ENCODE measurements at places on chromosomes 4 and X. TPM values are rescaled to one million over a fixed set of nuclear protein-coding genes. Genes with fewer than 3 reads are reported as not detected.
A peak's percentile ranks its signal among the peaks of the same experiment; 100 is the strongest.

- H3K4me1 ChIP-seq, result no peaks in the 10 kb centered on the region
- H3K27me3 ChIP-seq, result peaks cover 1% of the 10 kb centered on the region
- H3K27ac ChIP-seq, result no peak overlapping the region
- DNase-seq, result no peak
- no peak overlapping the region for H3K4me3 ChIP-seq
Observed at GRCh38 chrX:136104936-136105335, 42.4 kb upstream of the FHL1 start.

GRCh38 chrX:21132686-21133393 is 241.4 kb upstream of the CNKSR2 start:
- H3K27me3 ChIP-seq, result no peaks in the 10 kb centered on the region
- H3K27ac ChIP-seq, result no peak overlapping the region
- DNase-seq, result no peak
- H3K4me3 ChIP-seq, result no peak overlapping the region

GRCh38 chr4:87838890-87839591 is 6.3 kb downstream of the MEPE start:
- no peaks in the 10 kb centered on the region for H3K36me3 ChIP-seq
- no peak overlapping the region for H3K27ac ChIP-seq
- H3K4me3 ChIP-seq, result no peak overlapping the region
- H3K4me1 ChIP-seq, result peaks cover 3% of the 10 kb centered on the region

DNA sequence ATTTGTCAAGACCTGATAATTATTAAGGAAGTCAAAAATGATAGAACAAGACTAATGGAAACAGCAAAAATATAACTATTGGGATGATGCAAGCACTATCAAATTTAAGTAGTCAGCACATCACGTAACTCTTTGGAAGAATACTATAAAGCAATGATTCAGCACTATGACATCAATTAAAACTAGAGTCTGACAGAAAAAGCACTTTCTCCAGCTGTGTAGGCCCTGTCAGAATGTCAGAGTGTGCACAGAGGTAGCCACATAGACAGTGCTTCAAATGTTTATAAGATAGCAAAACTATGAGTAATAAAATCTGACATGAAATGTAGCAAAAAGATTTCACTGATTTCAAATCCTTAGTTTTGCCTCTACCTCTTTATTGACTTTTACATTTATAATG is 1226.6 kb upstream of the ADGRL3 start:
- no peak overlapping the region for H3K4me3 ChIP-seq
- H3K27me3 ChIP-seq, result no peaks in the 10 kb centered on the region
- no peaks in the 10 kb centered on the region for H3K4me1 ChIP-seq
- no peaks in the 10 kb centered on the region for H3K36me3 ChIP-seq
- no peak for DNase-seq
- no peak overlapping the region for H3K27ac ChIP-seq

DNA sequence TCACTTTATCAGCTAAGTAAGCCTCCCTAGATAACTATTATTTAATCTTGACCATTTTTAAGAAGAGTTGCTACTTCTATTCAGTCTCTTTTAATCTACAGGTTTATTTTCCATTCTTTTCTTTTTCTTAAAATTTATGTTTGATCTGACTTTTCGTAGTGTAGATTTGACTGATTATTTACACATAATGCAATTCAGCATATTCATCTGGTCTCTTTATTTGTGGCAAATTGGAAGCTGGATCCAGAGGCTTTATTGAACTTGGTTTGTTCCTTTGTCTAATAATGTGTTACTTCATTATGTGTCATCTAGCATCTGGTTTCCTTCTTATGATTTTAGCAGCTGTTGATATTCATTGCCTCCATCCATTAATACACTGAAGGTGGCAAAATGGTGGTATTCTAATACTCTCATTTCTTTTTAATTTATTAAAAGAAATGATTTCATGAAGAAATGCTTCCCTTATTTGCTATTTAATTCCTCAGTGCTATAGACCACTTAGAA is 113.0 kb downstream of the FBXW7 start:
- no peaks in the 10 kb centered on the region for H3K36me3 ChIP-seq
- no peak for DNase-seq
- no peaks in the 10 kb centered on the region for H3K4me1 ChIP-seq
- no peak overlapping the region for H3K4me3 ChIP-seq
- no peak overlapping the region for H3K27ac ChIP-seq

LNX1 gene
- 0.10 TPM for total RNA-seq

DGKK gene
- not detected for total RNA-seq

GRCh38 chrX:71668248-71668595 is 876 bp downstream of the LOC101059915 start:
- no peaks in the 10 kb centered on the region for H3K27me3 ChIP-seq
- no peak for DNase-seq
- H3K27ac ChIP-seq, result no peak overlapping the region
- H3K4me1 ChIP-seq, result peaks cover 4% of the 10 kb centered on the region
- no peaks in the 10 kb centered on the region for H3K36me3 ChIP-seq
- no peak overlapping the region for H3K4me3 ChIP-seq

PCDH10 gene
- 1.7 TPM for total RNA-seq

FGFBP1 gene
- not detected for total RNA-seq

TRAPPC11 gene
- 56.2 TPM for total RNA-seq

- no peaks in the 10 kb centered on the region for H3K36me3 ChIP-seq
- H3K27ac ChIP-seq, result no peak overlapping the region
Observed at GRCh38 chr4:187209921-187210613, 486.4 kb upstream of the FAT1 start.

CCKAR gene
- not detected for total RNA-seq

GRCh38 chr4:113978105-113978504 is 1.3 kb downstream of the ARSJ start:
- no peak for DNase-seq
- peaks cover 4% of the 10 kb centered on the region for H3K36me3 ChIP-seq
- H3K27ac ChIP-seq, result no peak overlapping the region

DNA sequence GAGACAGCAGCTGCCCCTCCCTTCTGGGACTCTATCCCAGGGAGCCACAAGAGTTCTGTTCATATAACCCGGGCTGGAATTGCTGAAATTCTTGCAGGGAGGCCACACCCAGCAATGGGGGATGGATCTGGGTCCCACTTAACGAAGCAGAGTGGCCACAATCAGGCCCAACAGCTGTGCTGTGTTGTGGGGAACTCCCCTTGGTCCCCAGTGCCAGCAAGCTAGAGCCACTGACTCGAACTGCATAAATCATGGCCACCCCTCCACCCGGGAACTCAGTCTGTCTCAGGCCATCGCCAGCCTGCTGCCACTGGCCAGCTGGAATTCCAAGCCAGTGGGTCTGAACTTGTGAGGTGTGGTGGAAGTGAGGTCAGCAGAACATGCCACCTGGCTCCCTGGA is 111.1 kb downstream of the KLF8 start:
- H3K4me1 ChIP-seq, result no peaks in the 10 kb centered on the region
- H3K4me3 ChIP-seq, result no peak overlapping the region
- DNase-seq, result peak; percentile 16
- H3K27me3 ChIP-seq, result no peaks in the 10 kb centered on the region

GRCh38 chr4:79682801-79683530 is 274.9 kb upstream of the GK2 start:
- peaks cover 9% of the 10 kb centered on the region for H3K4me1 ChIP-seq
- no peak for DNase-seq
- H3K27ac ChIP-seq, result no peak overlapping the region
- no peaks in the 10 kb centered on the region for H3K36me3 ChIP-seq
- no peak overlapping the region for H3K4me3 ChIP-seq
- H3K27me3 ChIP-seq, result peaks cover 2% of the 10 kb centered on the region

GRCh38 chr4:26263165-26263564 is 57.6 kb upstream of the RBPJ start:
- no peaks in the 10 kb centered on the region for H3K27me3 ChIP-seq
- H3K36me3 ChIP-seq, result no peaks in the 10 kb centered on the region
- no peaks in the 10 kb centered on the region for H3K4me1 ChIP-seq
- DNase-seq, result no peak

DNA sequence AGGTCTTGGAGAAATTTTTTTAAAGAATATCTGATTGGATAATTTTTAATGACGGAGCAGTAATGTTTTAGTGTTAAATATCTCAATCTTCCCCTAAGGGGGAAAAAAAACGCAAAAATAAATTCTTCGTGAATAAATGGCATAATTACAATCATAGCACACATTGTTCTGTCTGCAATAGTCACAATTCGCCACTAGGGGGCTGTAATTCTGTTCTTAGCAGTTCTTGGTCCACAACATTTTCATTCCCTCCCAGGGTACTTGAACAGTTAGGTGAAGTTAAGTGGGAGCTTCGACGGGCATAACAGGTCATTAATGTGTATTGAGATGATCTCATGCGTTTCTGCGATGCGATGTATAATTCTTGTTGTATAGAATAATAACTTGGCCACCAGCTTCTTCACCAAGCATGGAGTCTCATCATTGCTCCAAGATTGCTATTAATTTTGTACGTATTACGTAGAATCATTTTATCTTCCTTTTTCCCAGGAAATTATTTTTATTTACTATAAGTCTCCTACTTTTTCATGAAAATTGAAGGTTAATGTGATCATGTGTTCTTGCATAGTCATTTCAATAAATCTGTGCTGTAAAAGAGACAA is 27.2 kb downstream of the HTR2C start:
- no peaks in the 10 kb centered on the region for H3K36me3 ChIP-seq
- no peak overlapping the region for H3K27ac ChIP-seq
- H3K4me3 ChIP-seq, result no peak overlapping the region
- peaks cover 5% of the 10 kb centered on the region for H3K27me3 ChIP-seq
- no peak for DNase-seq

- no peak for DNase-seq
- no peaks in the 10 kb centered on the region for H3K36me3 ChIP-seq
- no peak overlapping the region for H3K27ac ChIP-seq
- H3K4me3 ChIP-seq, result no peak overlapping the region
Observed at GRCh38 chrX:141405853-141406492, 163.7 kb upstream of the SPANXC start.

DNA sequence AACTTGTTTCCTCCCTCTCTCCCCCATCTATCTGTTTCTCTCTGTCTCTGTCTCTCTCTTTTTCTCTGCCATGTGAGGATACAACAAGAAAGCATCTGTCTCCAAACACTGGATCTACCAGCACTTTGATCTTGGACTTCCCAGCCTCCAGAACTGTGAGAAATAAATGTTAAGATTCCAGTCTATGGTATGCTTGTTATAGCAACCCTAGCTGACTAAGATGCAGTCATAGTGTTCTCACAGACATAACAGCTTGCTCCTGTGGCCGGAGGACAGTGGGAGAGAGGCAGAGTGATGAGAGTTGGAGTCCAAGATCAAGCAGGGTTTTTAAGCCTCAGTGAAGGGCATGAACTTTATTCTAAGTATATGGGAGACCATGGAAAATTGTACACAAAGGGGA is 8.8 kb upstream of the NKX3-2 start:
- no peaks in the 10 kb centered on the region for H3K4me1 ChIP-seq
- H3K27me3 ChIP-seq, result peaks cover 9% of the 10 kb centered on the region
- H3K27ac ChIP-seq, result no peak overlapping the region
- H3K36me3 ChIP-seq, result no peaks in the 10 kb centered on the region
- DNase-seq, result no peak

HTN1 gene
- total RNA-seq, result not detected

ADH1A gene
- total RNA-seq, result not detected

DKC1 gene
- 46.8 TPM for total RNA-seq

All from glutamatergic neuron (in vitro differentiated cells).